Aorta (tissue), 5 donors: ENCODE measurements at places on chromosomes 7 and 10. TPM values are rescaled to one million over a fixed set of nuclear protein-coding genes. Genes with fewer than 3 reads are reported as not detected.

The PON3 gene
- 5.5 TPM for total RNA-seq

The RGS10 gene
- 14.4 TPM for total RNA-seq

GRCh38 chr7:8126601-8127167, 135.3 kb downstream of the ICA1 start:
- no peaks in the 10 kb centered on the region for H3K27me3 ChIP-seq
- DNase-seq = no peak
- H3K4me3 ChIP-seq = no peak overlapping the region
- H3K36me3 ChIP-seq = no peaks in the 10 kb centered on the region

- no peak overlapping the region for H3K27ac ChIP-seq
- no peaks in the 10 kb centered on the region for H3K36me3 ChIP-seq
- no peak for DNase-seq
- H3K4me3 ChIP-seq = no peak overlapping the region
Measured at GRCh38 chr10:77458986-77459590, 178.5 kb downstream of the KCNMA1 start.

DNA sequence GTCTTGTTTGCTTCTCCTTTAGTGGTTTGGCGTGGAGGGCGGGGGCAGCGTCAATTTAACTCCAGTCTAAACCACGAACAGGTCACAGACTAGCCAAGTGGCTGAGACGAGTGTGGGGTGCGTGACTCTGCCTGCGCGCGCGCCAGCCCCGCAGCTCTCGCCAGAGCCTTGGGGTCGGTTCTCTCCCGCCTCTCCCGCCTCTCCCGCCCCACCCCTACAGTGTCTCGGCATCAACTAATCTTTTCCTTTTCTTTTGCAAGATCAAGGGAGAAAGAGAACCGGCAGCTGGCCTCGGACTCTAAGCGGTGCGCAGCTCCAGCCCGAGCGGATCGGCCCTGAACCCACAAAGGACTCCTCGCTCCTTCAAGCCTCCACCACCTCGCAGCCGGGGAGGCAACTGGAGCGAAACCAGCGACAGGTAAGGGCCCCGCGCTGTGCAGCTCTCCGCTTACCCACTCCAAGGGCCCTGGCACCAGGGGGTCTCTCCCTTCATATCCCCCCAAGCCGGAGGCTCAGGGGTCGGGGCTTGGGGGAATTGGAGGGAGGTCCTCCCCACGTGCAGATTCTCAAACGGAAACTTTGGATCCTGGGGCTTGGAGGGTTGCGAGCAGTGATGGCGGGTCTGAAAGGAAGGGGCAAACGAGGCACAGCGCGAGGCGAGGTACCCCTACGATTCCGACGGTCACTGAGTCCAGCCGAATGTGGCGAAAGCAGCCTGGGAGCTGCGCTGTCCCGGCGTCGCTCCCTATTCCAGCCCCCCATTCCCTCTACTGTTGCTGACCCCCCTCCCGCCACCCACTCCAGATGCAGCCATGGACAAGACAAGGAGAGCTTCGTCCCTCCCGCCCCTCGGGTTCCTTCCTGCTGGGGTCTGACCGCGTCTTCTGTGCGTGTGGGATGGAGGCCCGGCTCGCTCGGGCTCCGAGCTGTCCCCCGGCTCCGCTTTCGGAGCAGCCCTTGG, 829 bp downstream of the CHRM2 start:
- no peak overlapping the region for H3K27ac ChIP-seq
- H3K4me1 ChIP-seq = no peaks in the 10 kb centered on the region
- no peak overlapping the region for H3K4me3 ChIP-seq
- H3K36me3 ChIP-seq = no peaks in the 10 kb centered on the region
- no peaks in the 10 kb centered on the region for H3K27me3 ChIP-seq

GRCh38 chr7:108054537-108054936, 51.6 kb upstream of the LAMB1 start:
- no peak overlapping the region for H3K27ac ChIP-seq
- no peaks in the 10 kb centered on the region for H3K4me1 ChIP-seq
- H3K27me3 ChIP-seq = no peaks in the 10 kb centered on the region
- DNase-seq = no peak

DNA sequence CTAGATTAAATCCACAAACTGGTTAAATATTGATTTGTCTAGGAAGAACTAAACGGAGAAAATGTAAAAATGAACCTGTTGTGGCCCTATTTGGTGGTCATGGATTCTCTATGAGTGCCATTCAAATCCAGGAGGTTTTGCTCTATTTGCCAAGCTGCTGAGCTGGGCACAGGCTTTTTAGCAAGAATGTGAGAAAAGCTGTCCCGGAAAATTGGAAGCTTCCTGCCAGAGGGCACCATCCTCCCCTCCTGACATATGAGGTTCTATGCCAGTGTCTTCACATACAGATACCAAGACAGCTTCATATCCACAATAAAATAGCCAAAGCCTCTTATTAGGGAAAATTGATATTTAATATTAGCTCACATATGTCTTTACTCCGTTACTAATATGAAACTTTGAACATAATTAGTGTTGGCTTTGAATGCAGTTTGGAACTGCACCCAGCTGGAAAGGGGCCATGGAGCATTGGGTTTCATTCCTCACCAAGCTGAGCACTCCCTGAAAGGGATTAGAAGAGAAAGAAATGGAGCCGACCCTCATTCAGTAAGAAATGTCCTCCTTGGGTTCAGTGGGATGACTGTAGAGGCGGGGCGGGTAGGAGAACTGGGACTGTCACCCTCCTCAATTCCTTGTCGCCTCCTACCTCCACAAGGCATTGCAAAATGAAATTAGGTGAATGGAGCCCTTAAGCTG, 47.8 kb downstream of the NRCAM start:
- no peaks in the 10 kb centered on the region for H3K36me3 ChIP-seq
- no peak overlapping the region for H3K4me3 ChIP-seq
- no peak for DNase-seq
- no peak overlapping the region for H3K27ac ChIP-seq
- no peaks in the 10 kb centered on the region for H3K27me3 ChIP-seq
- H3K4me1 ChIP-seq = no peaks in the 10 kb centered on the region

DNA sequence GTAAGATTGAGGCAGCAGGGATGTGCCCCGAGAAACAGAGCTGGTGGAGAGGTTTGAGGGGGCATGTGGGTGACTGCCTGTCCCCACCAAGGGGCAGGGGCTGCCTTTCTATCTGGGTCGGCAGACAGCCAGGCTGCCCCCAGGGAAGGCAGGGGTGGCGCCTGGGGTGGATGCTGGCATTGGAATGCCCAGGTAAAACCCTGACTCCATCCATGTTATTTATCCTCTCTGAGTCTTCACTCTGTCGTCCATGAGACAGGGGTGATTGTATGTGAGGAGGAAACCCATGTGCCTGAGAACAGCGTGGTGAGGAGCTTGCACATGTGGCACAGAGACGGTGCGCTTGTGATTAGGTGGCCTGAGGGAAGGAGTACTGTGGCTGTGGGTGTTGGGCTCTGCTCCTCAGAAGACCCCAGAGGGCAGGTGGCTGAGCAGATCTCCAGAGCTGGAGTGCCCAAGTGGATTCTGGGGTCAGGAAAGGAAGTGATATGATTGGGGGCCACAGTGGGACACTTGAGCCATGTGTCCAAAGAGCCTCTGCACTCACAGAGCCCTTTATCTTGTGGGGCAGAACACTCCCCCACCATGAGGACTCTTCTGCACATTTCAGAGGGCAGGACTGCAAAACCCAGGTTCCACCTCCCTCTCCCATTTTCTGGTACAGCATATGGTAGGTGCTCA, 100.4 kb upstream of the RET start:
- no peak overlapping the region for H3K27ac ChIP-seq
- DNase-seq = no peak
- no peaks in the 10 kb centered on the region for H3K36me3 ChIP-seq
- no peak overlapping the region for H3K4me3 ChIP-seq
- no peaks in the 10 kb centered on the region for H3K4me1 ChIP-seq
